ENCODE measurements at places on chromosomes 1 and 21.

- no peak for DNase-seq
Observed at GRCh38 chr1:68916221-68916902, 419.5 kb upstream of the DEPDC1 start.

DNA sequence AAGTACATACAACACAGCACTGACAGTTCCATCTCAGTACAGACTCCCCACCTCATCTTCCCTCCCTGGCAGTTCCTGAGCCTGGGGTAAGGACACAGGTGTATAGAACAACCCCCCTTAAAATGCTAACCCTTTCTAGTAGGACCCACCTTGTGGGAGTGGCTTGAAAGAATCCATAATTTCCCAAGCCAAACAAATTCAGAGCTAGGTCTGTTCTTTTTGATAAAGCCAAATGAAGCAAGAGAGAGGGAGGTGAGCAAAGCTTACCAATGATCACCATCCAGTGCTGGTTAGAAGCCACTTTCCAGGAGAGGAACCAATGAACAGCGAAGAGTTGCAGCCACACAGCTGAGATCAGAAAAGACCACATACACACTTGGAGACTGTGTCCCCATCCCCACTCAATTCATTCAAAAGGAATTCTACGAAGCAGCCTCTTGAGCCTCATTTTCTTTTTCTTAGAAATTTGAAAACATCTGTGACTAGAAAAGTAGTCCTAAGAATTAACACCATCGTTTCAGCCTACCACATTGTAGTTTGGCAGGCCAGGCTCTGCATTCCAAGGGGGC, 9.2 kb downstream of the UBE2Q1 start:
- no peak for DNase-seq

DNA sequence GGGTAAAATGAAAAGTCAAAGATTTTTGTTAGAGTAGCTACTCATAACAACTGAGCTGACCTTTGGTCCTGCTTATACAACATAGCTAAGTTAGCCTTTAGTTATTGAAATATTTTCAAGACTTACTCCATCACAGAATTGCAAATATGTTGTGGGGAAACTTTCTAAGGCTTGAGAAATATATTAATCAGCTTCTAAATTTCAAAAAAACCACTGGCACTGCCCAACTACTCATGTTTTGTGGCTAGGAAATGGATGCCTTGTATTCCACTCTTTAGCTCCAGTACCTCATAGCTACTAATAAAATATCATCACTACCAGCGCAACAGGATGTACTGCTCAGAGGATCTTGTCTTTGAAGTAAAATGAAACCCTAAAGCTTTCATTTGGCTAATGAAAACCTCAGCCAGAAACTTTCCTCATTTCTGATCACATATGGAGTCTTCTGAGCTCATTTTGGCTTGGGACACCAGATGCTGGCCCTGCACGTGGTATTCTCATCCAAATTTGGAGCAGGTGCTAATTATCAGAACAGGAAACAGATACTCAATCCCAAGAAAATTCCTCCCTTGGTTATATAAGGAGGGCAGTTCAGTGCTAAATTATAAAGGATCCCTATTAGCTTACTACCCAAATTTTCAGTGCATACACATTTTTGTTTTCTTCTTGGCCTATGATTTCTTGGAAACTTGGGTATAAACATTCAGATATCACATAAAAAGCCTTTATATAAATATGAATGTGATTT, 690.7 kb downstream of the ADGRL2 start:
- DNase-seq, result no peak

DNA sequence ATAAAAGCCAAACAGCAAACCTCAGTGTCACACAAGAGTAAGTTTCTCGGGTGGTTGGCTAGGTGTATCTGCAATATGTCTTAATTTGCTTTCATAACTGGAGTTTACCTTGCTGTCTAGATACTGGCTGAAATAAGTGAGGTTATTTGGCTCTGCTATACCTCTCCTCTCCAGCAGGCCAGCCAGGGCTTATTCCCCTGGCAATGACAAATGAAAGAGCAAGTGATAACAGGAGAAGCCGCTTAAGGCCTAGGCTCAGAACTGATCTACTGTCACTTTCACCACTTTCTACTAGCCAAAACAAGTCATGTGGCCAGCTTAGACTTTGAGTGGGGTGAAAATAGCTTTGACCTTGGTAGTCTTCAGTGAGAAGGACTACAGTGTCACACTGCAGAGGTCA, 4.8 kb upstream of the RPE65 start:
- DNase-seq, result no peak

DNA sequence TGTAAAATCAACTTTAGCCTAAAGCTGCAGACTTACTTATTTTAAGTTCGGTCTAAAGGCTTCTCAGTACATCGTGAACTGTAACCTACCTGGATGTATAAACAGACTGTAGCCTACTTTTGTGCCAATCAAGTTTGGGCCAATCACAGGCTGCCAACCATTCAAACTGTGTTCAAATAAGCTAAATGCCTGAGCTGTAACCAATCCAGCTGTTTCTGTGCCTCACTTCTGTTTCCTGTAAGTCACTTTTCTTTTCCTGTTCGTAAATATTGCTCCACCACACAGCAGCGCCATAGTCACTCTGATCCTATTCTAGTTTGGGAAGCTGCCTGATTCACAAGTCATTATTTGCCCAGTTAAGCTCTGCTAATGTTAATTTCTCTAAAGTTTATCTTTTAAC, 37.5 kb upstream of the SLAMF9 start:
- no peak for DNase-seq
